ENCODE measurements at places on chromosomes 5 and 9. TPM values are rescaled to one million over a fixed set of nuclear protein-coding genes. Genes with fewer than 3 reads are reported as not detected.
A peak's percentile ranks its signal among the peaks of the same experiment; 100 is the strongest.

- H3K36me3 ChIP-seq = peaks cover 53% of the 10 kb centered on the region
- H3K27ac ChIP-seq = no peak overlapping the region
- no peak overlapping the region for H3K4me3 ChIP-seq
- H3K4me1 ChIP-seq = no peaks in the 10 kb centered on the region
- no peaks in the 10 kb centered on the region for H3K27me3 ChIP-seq
Observed at GRCh38 chr9:6506571-6506970, 93.6 kb downstream of the UHRF2 start.

DNA sequence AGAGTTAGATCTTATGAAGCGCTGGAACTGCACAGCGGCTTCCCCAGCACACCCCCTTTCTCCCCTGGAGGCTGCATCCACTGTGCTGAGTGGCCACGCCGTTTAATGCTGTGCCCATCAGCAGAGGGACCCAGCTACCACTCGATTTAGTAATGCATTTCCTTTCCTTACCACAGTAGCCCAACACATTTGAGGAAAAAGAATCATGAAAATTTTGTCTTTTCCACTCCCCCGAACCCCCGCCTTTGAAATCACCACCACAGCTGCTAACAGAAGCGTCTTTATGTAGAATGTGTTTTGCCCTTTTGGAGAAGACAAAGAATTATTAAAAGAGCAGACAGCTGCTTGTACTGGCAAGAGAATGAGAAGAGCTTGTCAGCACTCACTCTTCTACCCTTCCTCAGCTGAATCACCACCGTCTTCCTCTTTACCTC is 73.2 kb downstream of the ACER2 start:
- DNase-seq = no peak
- H3K27ac ChIP-seq = no peak overlapping the region
- H3K4me1 ChIP-seq = no peaks in the 10 kb centered on the region
- no peaks in the 10 kb centered on the region for H3K36me3 ChIP-seq

- no peak for DNase-seq
- peaks cover 16% of the 10 kb centered on the region for H3K36me3 ChIP-seq
- H3K27ac ChIP-seq = no peak overlapping the region
- H3K4me1 ChIP-seq = no peaks in the 10 kb centered on the region
- H3K4me3 ChIP-seq = no peak overlapping the region
Observed at GRCh38 chr5:3598207-3598606, 2.6 kb downstream of the IRX1 start.

DNA sequence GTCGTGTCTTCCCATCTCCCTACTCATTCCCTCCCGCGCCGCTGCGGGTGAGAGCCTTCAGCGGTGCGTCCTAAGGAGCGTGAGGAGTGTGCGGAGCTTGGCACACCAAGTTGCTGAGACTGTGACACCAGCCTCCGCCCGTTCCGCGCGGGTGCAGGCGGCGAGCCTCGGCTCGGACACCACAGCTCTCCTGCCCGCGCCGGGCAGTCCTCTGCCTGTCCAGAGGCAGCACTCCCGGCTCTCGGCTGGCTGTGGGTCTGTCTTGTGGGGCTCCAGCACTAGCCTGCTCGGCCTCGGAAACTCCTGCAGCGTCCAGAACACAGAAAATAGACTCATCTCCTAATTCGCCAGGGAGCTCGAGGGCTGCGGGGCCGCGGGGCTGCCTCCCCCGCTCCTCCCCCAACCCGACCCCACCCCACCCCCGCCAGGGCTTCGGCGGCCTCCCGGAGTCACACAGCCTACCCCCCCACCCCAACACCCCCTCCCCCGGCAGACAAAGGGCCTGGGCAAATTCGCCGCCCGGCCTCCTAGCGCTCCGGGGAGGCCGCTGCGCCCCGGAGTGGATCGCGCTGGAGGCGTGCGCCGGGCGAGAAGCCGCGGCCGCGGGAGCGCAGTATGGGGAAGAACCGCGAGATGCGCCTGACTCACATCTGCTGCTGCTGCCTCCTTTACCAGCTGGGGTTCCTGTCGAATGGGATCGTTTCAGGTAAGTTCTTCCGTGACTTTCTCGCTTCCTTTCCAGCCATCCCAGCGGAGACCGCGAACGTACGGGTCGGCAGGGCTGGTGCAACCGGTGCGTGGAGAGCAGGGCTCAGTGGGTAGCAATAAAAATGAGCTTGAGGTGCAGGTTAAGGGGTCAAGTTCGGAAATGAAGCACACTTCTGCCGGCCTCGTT is at the start of gene ADAMTS19:
ADAMTS19 (plus strand) TSS at position 522 of the 895 bp plus-strand sequence; CDS start at position 616, 94 bp downstream.
- no peak within 1 kb of the TSS for H3K4me3 ChIP-seq
- peaks cover 53% of the 10 kb centered on the region for H3K27me3 ChIP-seq

DNA sequence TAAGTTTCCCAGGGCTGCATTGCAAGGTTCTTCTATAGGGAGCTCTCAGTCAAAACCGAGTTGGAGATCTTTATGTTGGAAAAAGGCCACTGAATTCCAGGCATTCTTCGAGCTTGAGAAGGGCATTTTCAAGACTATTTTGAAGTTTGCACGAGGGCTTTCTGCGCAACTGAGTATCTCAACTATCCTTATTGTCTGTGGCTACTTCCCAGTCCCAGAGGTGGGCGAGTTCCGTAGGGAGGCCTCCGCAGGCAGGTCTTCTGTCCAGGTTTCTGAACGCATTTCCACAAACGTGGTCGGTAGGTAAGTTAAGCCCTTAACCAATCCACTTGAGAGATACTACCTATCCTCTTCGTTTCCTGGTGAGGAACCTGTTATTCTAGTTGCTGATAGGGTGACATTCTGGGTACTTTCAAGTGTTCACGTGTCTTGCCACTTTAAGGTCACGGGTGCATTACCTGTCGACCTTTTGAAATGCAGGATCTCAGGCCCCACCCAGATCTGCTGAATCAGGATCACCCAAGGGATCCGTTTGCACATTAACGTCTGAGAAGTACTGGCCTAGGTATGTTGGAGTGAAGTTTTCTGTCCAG is 51.4 kb upstream of the TJP2 start:
- H3K4me3 ChIP-seq = peak overlapping the region; percentile 81
- no peak overlapping the region for H3K27ac ChIP-seq
- peaks cover 9% of the 10 kb centered on the region for H3K4me1 ChIP-seq

DNA sequence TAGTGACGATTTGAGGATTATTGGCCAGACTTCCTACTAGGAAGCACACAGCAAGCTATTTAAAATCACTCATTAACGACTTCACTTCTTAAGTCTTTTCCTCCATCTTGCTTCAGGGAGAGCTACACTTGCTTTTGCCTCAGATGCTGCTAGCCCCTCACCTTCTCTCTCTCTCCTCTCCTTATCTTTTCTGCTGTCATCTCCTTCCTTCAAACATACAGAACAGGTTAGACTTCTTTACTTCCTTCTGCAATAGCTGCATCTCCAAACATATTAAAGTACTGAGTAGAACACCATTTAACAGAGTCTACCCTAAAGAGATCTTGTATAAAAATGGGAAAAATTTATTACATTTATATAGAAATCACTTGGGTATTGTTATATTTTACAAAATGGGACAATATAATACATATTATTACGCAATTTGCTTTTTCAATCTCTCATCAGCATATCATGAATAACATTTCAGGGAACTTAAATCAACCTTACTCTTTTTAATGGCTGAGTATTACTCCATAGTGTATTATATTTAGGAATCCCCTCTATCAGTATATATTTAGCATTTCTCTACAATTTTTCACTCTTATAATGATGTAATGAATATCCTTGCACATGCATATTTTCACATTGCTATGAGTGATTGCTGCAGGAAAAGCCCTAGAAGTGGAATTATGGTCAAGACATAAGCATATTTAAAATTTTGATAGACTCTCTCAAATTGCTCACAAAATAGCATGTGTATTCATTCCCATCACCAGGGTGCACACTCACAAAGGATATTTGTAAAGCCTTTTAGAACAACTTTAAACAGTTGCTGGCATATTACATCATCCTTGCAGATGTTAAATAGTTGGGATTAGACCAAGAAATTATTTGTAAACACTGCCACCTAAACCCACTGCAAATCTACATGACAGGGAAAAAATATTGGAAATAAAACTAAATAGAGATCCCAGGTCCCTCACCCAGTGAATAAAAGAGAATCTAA is 164.5 kb upstream of the NFIB start:
- H3K4me3 ChIP-seq = no peak overlapping the region
- DNase-seq = no peak
- H3K36me3 ChIP-seq = no peaks in the 10 kb centered on the region
- H3K4me1 ChIP-seq = no peaks in the 10 kb centered on the region
- no peak overlapping the region for H3K27ac ChIP-seq
- peaks cover 3% of the 10 kb centered on the region for H3K27me3 ChIP-seq

- no peaks in the 10 kb centered on the region for H3K4me1 ChIP-seq
- H3K27ac ChIP-seq = no peak overlapping the region
- no peaks in the 10 kb centered on the region for H3K36me3 ChIP-seq
- no peak overlapping the region for H3K4me3 ChIP-seq
- H3K27me3 ChIP-seq = no peaks in the 10 kb centered on the region
- DNase-seq = no peak
Observed at GRCh38 chr9:106896695-106897094, 33.7 kb downstream of the ZNF462 start.

DNA sequence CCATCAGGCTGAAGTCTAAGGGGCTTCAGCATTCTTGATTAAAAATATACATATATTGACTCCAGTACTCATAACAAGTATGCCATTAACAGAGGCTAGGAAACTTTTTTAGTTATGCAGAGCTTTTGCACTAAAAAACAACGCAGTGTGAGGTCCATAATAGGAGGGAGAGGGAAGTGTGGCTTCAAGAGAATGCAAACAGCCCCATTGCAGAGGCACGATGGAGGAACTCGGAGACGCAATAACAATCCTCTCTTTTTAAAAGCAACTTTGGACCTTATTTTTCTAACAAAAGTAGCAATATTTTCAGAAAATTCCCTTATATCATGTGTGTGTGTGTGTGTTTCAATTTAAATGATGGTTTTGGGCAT is 150.0 kb upstream of the PTCH1 start:
- no peaks in the 10 kb centered on the region for H3K36me3 ChIP-seq
- no peak overlapping the region for H3K27ac ChIP-seq
- DNase-seq = no peak
- H3K4me3 ChIP-seq = no peak overlapping the region
- no peaks in the 10 kb centered on the region for H3K4me1 ChIP-seq
- H3K27me3 ChIP-seq = peaks cover 44% of the 10 kb centered on the region

The IFNK gene
- total RNA-seq = not detected

The MLANA gene
- not detected for total RNA-seq

The FGFR4 gene
- 0.29 TPM for total RNA-seq
